Tibial nerve (tissue), 4 donors: ENCODE measurements at places on chromosomes 13 and 19. TPM values are rescaled to one million over a fixed set of nuclear protein-coding genes. Genes with fewer than 3 reads are reported as not detected.

- DNase-seq, result no peak
Measured at GRCh38 chr19:32748497-32748896, 28.9 kb downstream of the TDRD12 start.

DNA sequence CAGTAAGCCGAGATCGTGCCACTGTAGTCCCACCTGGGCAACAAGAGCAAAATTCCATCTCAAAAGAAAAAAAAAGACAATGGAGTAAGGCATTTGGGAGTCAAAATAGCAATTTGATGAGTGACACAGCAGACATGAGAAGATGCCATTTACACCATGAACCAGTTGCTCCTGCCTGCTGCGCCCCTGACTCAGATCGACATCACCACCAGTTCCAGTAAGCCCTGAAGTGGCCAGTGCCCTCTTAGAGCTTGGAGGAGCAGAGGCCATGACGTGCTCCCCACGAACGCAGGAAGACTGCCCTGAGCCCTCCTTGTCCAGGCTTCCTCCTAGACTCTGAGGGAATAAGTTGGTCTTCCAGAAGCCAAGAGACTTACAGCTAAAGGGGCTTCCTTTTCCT is 339.2 kb downstream of the MYO16 start:
- no peak for DNase-seq

DNA sequence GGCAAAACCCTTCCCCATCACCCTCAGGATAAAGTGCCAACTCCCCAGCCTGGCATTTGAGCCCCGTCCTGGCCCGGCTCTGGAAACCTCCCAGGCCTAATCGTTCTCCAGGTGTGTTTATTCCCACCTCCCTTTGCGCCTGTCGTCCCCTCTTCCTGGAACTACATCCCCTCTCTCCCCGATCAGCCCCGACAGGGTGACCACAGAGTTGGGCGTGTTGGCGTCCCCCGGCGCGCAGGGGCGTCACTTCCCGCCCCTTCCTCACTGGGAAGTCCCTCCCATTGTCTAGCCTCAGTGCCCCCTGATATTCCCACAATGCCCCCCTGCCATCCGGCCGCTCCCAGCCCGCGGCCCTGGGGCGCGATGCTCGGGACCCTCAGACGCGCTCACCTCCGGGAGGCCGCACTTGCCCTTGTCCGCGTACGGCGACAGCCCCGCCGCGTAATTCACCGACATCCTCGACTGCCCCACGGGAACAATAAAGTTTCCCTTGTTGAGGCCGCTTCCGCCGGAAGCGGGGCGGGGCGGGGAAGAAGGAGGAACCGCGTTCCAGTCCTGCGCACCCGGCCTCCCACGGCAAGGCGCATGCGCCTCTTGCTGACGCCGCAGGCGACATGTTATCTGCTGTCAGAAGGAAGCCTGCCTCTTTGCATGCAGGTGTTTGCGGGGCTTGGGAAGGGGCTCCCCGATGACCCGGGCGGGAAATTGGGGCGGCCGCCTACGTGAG is at the start of the genes ANKRD24 and SIRT6:
Gene ANKRD24 (plus strand): TSS at position 606 of the 727 bp plus-strand sequence. CDS start 3,737 bp downstream, outside the sequence.
Gene SIRT6 (minus strand): TSS at position 480 of the 727 bp plus-strand sequence. CDS start 24 bp downstream, at position 456.
- DNase-seq, result peak; percentile 89

DNA sequence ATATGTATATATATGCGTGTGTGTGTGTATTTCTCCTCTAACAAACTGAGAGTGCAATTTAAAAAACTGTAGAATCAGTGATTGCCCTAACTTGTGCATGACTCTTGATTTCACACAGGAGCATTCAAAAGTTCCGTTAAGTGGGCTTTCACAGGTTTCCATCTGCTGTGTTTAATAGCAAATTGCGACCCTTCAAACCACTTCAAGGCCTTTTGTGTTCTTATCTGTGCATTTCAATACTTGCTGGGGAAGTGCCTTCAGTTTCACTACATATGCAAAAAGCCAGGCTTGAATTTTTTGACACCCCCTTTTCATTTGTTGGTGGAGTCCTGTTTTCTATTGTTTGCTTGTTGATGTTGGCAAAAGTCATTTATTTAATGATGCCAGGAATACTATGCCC is 158.0 kb downstream of the TM9SF2 start:
- DNase-seq, result no peak

DNA sequence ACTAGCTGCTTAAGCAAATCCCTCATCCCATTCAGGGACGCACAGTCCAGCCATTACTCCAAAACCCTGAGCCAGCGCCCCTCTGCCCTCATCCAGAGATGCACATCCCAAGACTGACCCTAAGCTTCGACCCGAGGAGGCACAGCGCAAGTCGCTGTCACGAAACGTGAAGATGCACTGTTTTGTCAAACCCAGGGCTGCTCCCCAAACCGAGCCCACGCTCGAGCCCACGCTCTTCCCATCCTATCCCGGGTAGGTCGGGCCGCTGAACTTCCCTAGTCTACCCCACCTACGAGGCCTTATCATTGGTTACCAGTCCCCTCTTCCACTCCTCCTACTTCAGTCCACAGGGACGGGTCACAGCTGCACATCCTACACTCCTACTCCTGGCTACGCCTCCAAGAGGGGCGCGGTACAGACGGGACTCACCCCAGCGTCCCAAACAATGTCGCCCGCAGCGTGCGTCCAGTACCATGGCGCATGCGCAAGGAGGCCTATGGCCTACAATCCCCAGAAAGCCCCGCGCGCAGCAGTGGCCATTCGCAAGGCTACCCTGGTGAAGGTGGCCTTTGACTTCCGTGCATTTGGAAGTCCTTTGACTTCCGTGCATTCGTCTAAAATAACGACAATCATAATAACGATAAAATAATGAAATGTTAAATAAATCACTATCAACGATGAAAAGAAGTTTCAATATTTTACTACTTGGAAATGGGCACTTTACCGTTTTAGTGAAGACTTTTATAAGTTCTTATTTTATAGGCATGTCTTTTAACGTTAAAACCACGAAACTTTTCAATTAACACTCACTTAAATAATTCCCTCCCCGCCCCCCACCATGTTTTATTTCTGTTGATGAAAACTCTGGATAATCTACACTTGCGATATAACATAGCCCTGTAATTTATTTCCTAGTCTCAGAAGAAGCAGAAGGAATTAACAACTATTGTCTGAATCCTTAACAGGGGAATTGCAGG is at the start of gene ZNF285:
Gene ZNF285 (minus strand): TSS at position 470 of the 977 bp plus-strand sequence. CDS start 4,395 bp downstream, outside the sequence.
- peak; percentile 80 for DNase-seq

GFY gene
- not detected for total RNA-seq

DNA sequence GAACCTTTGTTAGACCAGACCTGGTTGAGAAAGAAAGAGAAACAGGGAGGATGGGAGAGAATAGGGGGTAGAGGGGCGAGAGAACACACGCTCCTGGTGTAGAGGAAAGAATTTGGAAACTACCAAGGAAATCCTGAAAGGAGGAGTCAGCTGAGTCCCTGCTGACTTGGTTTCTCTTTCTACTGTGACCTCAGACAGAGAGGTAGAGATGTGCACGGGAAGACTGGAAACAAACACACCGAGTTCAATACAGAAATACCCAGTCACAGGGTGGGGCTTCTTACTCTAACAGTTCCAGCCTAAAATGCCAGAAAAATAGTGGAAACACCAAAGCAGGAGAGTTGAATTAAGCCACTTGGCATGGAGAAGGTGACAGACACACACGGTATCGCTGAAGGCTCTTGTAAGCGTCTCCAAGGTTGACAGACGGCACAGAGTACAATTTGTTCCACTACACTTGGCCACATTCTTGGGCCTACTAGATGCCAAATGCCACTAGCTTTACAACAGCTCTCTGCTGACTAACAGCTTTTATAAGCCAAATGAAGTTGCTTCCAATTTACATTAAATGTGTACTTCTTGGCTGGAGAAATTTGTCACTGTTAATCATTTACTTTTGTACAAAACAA is 28.1 kb downstream of the LATS2 start:
- DNase-seq, result peak; percentile 57

GRCh38 chr19:11111771-11112144 is 22.5 kb downstream of the LDLR start:
- no peak for DNase-seq

GRCh38 chr19:50728084-50728737 is 5.0 kb downstream of the CLEC11A start:
- peak; percentile 62 for DNase-seq

- DNase-seq, result no peak
Measured at GRCh38 chr13:35763782-35764123, 287.3 kb upstream of the MAB21L1 start.

- DNase-seq, result no peak
Measured at GRCh38 chr19:11194656-11195558, 2.4 kb downstream of the KANK2 start.

GRCh38 chr19:17996826-17997316 is 11.1 kb upstream of the ARRDC2 start:
- peak; percentile 80 for DNase-seq

MBD3L2 gene
- not detected for total RNA-seq

DNA sequence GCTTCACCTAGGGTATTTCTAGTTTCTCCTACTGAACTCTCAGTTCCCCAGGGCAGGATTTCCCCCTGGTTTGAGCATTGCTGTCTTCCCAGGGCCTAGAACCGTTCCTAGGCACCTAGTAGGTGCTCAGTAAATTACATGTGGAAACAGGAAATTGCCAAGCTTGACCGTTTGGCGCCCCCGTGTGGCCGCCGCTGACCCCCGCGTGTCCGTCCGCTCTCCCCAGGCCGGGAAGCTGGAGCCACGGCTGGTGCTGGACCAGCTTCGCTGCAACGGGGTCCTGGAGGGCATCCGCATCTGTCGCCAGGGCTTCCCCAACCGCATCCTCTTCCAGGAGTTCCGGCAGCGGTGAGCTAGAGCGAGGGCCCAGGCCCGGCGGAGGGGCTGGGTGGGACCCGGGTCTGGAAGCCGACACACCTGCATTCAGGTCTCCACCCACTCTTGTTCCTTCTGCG is 55.5 kb downstream of the MYH14 start:
- no peak for DNase-seq

DNA sequence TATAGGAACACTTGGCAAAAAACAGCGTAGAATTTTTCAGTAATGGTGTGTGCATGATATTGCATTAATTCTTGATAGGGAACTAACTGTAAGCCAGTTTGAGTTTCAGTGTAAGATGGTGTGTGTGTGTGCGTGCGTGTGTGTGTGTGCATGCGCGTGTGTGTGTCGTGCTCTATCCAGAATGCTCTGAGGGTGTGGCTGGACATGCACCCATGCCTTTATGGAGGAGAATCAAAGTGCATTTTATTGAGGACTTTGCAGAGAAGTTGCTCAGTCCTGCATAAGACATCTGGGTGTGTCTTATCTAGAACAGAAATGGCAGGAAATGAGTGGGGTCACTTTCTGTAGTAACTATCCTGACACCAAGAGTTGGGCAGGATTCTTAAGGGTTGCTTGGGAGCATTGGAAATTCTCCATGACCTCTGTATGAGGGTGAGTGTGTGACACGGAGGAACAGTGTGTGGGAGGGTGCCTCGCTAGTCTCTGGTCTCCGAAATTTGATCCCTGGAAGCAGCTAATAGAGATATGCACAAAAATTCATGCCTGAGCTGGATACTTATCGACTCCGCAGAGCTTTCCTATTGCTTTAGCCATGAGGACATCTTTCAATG is 252.2 kb downstream of the TSHZ3 start:
- DNase-seq, result no peak

SLC7A10 gene
- total RNA-seq, result 25.8 TPM

- DNase-seq, result no peak
Measured at GRCh38 chr13:108352599-108352998, 83.1 kb downstream of the TNFSF13B start.

DNA sequence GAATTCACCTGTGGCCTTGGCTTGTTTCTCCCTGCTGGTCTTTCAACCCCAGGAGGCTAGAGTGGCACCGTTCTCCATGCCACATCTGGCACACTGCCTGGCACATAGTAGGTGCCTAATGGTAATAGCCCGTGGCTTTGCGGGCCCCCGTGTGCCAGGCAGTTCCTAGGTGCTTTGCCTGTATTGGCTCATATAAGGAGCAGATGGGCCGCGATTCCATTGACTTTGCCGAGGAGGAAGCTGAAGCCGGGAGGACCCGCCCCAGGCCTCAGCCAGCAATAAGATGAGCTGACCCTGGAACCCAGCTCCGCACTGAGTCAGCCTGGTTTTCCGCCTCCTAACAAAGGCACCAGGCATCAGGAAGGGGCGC is 807 bp downstream of the PGLYRP1 start:
- DNase-seq, result no peak

CYP2A7 gene
- not detected for total RNA-seq

GRCh38 chr13:99993660-99994637 is 12.4 kb downstream of the ZIC2 start:
- DNase-seq, result no peak

DNA sequence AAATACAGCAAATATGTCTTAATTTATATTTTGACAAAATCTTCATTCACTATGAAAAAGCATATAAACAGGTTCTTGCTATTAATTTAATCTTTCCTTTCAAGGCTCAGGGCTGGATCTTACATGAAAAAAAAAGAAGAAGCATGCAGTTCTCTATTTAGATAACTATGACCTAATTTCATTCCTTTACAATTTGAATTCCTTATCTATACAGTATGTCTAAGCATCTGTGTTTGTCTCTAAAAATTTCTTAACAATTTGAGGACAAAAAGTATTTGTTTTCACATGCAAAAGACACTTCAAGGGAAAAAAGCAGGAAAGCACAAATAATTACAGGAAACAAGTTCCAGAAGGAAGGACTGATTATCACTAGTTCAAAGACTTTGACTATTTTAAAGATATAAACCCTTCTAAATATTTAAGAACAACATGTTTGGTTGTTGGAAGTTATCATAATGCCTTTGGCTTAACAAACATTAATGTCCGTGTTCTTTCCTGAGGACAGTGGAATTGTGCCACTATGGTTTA is 157.5 kb downstream of the TBC1D4 start:
- DNase-seq, result no peak

TNFRSF19 gene
- total RNA-seq, result 24.3 TPM

GRCh38 chr13:70666883-70667556 is 558.8 kb upstream of the KLHL1 start:
- no peak for DNase-seq

DNA sequence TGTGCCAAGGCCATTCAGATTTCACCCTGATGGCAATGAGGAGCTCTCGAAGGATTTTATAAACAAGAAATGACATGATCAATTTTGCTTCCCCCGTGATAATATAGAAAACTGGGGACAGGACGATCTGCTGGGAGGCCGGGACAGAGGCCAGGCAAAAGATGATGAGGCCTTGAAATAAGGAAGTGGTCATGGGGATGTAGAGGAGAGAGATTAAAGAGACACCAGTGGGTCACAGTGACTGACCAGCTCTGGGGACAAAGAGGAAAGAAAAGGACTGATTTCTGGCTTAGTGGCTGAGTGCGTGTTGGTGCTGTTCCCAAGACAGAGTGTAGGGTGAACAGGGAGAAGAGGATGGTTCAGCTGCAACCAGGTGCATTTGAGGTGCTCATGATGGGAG is 68.7 kb upstream of the FLT1 start:
- no peak for DNase-seq
